ENCODE measurements at places on chromosomes 12 and 14.

- DNase-seq = no peak
Measured at GRCh38 chr12:57149245-57149900, 2.0 kb upstream of the LRP1-AS start.

- no peak for DNase-seq
Measured at GRCh38 chr14:73260574-73260973, 23.3 kb downstream of the PAPLN start.

DNA sequence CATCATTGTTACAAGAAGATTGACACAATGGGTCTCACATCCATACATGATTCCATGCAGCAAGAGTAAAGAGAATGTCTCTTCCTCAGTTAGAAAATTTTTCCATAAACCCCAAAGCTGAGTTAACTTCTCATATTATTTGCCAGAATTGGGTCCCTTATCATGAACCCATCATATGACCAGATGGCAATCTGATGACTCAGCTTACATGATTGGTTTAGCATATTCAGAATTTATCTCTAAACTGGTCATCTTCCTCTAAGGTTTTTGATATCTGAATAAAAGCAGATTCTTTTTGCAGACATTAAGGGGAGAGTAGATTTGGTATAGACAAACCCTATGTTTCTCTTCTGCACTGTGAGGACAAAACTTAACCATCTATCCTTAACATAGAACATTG, 174.9 kb downstream of the PIK3C2G start:
- DNase-seq = no peak

- no peak for DNase-seq
Measured at GRCh38 chr12:109191621-109192250, 75.3 kb downstream of the ACACB start.

DNA sequence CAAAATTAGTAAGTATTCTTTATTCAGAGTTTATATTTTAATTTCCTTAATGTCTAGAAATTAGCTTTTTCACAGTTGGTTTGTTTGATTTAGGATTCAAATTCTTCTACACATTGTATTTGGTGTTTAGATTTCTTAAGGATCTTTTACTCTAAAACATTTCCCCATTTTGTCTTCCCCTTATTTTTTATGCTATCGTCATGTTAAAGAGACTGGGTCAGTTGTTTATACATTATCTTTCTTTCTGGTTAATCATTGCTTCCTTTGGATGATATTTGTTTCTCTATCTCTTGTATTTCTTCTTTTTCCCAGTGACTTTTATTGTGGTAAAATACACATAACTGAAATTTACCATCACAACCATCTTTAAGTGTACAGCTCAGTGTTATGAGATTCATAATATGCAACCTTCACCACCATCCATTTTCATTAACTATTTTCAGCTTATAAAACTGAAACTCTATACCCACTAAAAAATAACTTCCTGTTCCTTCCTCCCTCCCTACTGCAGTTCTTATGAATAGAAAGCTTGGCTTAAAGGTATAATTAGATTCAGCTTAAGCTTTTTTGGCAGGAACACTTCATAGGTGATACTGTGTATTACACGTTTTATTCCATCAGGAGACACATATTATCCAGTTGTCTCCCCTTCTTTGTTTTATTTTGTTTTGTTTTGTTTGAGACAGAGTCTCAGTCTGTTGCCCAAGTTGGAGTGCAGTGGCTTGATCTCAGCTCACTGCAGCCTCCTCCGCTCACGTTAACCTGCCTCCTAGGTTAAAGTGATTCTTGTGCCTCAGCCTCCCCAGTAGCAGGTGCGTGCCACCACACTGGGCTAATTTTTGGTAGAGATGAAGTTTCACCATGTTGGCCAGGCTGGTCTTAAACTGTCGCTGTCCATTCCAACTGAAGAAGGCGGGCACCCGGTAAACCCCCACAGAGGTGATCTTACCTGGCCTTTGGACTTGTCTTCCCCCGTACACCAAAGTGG, 45.0 kb downstream of the NOPCHAP1 start:
- DNase-seq = peak; percentile 27

DNA sequence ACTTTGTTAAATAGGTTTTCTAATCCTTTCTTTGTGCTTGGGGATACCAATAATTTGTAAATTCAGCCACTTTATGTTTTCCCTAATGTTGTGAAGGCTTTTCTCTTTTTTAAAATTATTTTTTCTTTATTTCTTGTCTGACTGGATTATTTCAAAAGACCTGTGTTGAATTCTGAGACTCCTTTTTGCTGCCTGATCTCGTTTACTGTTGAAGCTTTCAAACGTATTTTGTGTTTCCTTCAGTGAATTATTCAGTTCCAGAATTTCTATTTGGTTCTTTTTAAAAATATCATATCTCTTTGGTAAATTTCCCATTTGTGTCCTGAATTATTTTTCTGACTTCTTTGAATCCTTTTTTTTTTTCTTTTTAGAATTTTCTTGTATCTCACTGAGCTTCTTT, 241.6 kb downstream of the LRIG3 start:
- no peak for DNase-seq

- no peak for DNase-seq
Measured at GRCh38 chr12:6729186-6729585, 5.3 kb downstream of the COPS7A start.

DNA sequence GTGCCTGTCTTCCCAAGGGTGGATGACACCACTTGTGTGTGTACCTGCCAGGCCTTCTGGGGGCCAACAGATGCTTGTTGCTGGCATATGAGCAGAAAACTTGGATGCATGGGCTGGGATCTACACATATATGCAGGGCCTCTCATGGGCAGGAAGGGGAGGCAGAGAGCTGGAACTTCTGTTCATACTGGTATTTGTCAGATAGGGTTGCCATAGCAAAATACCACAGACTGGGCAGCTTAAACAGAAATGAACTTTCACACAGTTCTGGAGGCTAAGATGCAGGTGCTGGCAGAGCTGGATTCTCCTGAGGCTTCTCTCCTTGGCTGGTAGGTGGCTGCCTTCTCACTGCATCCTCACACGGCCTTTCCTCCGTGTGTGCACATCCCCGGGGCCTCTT, 121.8 kb downstream of the SUDS3 start:
- no peak for DNase-seq

DNA sequence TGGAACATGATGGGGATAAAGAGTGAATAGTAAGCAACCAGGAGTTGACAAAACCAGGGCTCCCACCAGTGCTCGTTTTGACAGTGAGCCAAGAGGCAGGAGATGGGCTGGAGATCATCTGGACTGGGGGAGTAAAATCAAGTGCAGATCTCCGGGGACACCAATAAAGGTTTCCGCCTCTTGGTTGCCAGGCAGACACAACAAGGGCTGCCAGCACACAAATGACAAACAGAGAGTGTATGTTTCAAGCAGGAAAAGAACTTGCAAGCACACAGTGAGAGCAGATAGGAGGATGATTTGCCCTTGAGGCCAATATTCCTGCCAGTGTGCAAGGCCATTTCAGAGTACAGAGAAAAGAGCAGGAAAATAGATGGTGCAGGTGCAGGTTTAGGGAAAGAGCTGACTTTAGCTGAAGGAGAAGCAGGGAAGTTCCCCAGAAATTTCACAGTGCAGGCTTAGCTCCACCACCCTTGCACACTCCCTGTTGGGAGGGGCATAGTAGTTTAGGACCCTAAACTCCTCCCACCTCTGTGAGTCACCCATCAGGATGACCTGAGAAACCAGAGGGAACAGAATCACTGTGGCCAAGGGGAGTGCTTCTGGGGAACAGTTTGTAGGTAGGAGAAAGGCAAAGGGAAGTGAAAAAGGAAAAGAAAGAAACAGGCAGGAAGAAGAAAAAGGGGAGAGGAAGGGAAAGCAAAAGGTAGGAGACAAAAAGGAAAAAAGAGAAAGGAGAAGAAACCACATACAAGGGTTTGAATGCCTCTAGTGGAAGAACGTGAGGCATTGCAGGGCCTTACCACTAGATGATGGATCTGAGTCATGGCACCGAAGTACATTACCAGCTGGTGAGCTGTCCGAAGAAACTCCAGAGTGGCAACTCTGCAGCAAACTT, 404.4 kb downstream of the SLC6A15 start:
- no peak for DNase-seq

GRCh38 chr12:116662612-116663144, 75.2 kb downstream of the SPRING1 start:
- DNase-seq = no peak

GRCh38 chr14:95295600-95296376, 23.9 kb downstream of the CLMN start:
- DNase-seq = no peak

- no peak for DNase-seq
Measured at GRCh38 chr14:91155626-91156089, 41.8 kb downstream of the DGLUCY start.

DNA sequence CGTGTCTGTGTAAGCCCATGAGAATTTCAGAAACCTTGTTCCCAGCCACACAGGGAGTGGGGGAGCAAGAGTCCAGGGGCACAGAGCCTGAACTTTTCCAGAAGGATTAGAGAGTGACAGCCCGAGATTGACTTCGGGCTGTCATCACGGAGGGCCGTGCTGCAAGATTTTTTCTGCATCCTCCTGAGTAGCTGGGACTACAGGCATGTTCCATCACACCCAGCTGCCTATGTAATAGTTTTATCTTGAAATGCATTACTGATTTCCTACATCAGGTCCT, 14.4 kb downstream of the EVL start:
- no peak for DNase-seq

- no peak for DNase-seq
Measured at GRCh38 chr14:29528889-29529288, 398.8 kb downstream of the PRKD1 start.

DNA sequence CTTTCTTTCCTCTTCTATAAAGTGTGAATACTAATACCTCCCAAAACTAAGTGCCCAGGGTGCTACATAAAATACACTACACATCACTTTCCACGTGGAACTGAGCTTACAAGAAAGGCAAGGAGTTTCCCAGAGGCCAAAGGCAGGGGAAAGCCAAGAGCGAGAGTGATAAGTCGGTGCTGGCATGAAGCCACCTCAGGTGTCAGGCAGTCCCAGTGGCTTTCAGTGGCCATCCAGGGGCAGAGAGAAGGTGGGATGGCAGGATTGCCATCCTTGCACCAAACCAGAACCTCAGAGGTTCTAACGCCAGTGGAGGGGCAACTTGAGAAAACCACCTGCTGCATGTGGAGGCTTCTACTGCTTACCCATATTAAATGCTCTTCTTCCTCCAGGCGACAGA, 79.7 kb upstream of the DIO3 start:
- DNase-seq = no peak

DNA sequence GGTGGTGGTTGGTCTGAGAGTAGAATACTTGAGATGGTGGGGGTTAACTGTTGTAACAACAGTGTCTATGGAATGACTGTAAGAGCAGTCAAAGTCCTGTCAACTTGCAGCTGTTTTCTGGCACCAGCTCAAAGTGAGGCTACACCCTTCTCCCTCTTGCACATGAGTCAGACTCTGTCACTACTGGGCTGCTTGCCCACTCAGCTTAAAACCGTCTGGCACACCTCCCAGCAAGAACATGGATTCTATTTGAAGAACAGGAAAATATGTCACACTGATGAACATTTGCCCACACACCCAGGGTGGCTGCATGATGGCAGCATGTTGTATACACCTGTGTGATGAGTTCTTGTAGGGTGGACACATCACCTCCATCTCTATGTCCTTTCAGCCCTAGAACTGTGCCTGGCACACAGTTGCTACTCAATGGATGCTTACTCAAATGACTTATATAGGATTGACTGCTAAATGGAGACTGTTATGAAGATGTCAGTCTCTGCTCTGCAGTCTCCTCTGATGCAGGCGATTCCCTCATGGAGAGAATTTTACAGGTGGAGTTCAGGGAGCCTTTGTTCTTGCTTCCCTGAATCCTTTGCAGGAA, 19.3 kb upstream of the SERPINA6 start:
- DNase-seq = no peak

DNA sequence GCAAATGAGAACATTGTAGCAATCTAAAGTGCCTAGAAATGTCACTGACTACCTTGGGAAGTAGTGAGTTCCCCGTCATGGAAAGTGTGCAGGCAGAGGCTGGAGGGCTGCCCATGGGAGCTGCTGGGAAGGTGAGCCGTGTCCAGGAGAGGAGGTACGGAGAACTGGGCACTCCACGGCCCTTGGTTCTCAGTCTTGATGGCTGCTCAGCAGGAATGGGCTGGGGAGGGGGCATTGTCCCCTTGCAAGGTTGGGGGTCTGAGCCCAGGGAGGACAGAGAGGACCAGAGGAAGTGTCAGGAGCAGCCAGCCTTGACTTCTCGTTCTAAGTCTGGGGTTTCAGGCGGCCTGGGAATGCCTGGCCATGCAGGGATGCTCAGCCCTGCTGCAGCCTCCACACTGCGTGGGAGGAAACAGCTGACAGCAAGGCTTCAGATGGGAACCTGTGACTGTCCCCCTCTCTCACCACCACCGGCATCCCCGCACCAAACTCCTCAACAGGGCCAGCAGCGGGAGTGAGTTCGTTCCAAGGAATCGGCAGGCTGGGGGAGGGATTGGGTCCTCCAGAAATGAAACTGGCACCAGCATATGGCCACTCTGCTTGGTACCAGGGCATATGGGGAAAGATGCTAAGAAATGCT, 140.2 kb downstream of the BCL11B start:
- no peak for DNase-seq

- DNase-seq = no peak
Measured at GRCh38 chr14:54792288-54792687, 110.3 kb downstream of the GCH1 start.

GRCh38 chr12:132634411-132634990, 15.9 kb downstream of the P2RX2 start:
- DNase-seq = no peak

GRCh38 chr12:68771223-68771925, 25.4 kb downstream of the SLC35E3 start:
- DNase-seq = no peak

DNA sequence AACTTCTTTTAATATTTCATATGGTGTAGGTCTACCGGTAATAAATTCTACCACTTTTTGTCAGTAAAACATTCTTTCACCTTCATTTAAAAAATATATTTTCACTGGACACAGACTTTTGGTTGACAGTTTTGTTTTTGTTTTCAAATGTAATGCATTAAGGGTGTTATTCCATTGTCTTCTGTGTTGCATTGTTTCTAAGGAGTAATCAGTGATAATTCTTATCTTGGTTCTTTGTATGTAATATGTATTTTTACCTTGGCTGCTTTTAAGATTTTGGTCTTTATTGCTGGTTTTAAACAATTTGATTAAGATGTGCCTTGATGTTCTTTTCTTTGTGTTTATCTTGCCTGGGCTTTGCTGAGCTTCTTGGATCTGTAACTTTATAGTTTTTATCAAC, 4.1 kb downstream of the MAP1LC3B2 start:
- no peak for DNase-seq

DNA sequence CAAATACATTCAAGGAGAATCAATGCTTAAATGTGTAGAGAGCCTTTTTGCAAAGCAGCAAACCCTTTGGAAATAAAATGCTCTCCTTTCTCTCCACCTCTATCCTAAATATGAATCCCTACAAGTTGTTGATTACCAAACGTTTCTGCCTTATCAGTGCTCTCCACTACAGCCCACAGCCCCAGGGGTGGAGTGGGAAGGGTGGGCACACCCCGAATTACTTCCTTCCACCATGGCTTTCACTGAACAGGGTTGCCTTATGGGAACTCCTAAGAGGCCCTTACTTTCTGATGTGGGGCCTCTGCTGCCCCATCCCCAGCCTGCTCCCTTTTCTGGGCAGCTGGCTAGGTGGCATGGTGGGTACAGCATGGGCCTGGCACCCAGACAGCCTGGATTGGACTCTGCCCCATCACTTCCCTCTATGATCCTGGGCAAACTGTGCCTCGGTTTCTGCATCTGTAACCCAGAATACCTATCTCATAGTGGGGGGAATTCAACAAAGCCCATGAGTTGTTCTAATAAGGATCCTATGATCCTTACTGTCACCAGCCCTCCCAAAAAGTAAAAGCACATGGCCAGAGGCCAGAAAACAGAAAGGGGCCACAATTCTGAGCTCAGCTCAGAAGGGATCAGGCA, 16.1 kb downstream of the AK7 start:
- DNase-seq = no peak

- DNase-seq = no peak
Measured at GRCh38 chr12:126457776-126458175, 1392.5 kb downstream of the AACS start.
